ENCODE measurements at places on chromosomes 12 and 14.
A peak's percentile ranks its signal among the peaks of the same experiment; 100 is the strongest.

- H3K36me3 ChIP-seq = no peaks in the 10 kb centered on the region
- no peak overlapping the region for H3K27ac ChIP-seq
- no peaks in the 10 kb centered on the region for H3K4me1 ChIP-seq
- no peaks in the 10 kb centered on the region for H3K27me3 ChIP-seq
- no peak for DNase-seq
- H3K4me3 ChIP-seq = no peak overlapping the region
Observed at GRCh38 chr14:98754343-98755020, 517.5 kb downstream of the BCL11B start.

DNA sequence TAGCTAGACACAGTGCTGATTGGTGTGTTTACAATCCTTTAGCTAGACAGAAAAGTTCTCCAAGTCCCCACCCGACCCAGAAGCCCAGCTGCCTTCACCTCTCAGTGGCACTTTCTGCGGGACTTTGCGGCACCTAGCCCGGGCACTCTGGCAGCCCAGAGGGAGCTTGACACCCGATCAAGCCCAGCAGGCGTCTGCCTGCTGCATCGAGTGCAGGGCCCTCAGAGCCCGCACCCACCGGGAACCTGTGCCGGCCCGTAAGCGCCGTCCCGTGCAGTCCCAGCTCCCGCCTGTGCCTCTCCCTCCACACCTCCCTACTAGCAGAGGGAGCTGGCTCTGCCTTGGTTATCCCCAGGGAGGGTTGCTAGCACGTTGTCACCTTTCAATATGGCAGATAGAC, 631.0 kb upstream of the STXBP6 start:
- no peak overlapping the region for H3K27ac ChIP-seq
- no peaks in the 10 kb centered on the region for H3K27me3 ChIP-seq
- no peaks in the 10 kb centered on the region for H3K36me3 ChIP-seq
- DNase-seq = no peak

DNA sequence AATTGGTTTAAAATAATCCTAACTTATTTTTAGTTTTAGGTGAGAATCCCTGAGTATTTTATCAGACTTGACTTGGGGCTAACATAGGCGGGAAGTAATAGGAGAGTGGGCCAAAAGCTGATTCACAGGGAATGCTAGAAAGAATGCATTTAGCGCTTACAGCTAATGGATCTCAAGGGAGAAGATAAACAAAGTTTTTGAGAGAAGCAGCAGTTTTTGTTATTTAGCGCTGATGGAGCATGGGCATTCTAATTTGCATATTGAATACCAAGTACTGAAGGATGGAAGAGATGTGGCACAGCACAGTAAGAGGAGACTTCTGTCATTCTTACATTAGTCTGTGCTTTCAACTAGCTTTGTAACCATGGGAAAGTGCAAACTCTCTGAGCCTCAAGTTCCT, 436.0 kb upstream of the FBXO33 start:
- H3K36me3 ChIP-seq = no peaks in the 10 kb centered on the region
- H3K4me1 ChIP-seq = no peaks in the 10 kb centered on the region
- H3K27ac ChIP-seq = no peak overlapping the region
- H3K27me3 ChIP-seq = no peaks in the 10 kb centered on the region
- no peak overlapping the region for H3K4me3 ChIP-seq

- H3K27ac ChIP-seq = peak overlapping the region; percentile 89
- no peaks in the 10 kb centered on the region for H3K36me3 ChIP-seq
- peaks cover 50% of the 10 kb centered on the region for H3K4me1 ChIP-seq
- peak overlapping the region; percentile 65 for H3K4me3 ChIP-seq
Observed at GRCh38 chr14:77040741-77041653, 12.5 kb upstream of the IRF2BPL start.

DNA sequence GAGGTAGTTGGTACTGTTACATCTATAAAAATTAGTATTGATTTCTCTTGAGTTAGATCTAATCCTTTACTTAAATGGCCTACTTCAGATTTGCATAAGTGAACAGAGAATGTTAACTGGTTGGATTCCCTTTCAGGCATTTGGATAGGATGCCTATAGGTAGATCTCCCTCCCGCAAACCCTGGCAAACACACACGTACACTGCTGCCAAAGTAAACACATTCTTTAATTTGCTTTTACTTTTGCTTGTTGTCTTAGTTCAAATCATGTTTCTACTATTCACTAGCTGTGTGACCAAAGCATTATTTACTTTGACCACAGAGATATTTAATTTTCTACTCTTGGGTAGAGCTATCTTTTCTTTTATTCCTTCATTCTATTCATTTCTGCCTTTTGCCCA, 936.1 kb upstream of the FBXO33 start:
- no peaks in the 10 kb centered on the region for H3K4me1 ChIP-seq
- DNase-seq = no peak

DNA sequence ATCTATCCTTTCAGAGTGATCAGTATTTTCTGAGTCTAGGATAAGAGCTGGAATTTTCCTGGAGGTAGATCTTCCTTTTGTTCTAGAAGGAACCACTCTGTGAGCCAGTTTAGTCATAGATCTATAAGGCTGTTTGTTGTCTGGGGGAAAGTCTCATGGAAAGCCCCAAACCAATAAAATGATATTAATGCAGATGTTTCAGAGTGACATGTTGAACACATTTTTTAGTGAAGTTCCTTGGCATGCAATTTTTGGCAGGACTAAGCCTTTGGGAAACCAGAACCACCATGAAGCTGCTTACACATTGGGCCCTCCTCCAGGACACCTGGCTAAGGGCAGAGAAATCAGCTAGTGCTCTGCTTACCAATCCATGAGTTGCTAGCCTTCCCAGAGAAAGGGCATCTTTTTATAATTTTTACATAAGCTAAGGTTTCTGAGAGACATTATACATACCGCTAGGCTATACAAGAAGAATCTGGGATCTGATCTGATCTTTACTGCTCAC, 101.5 kb upstream of the PCED1B start:
- H3K4me3 ChIP-seq = no peak overlapping the region
- no peaks in the 10 kb centered on the region for H3K36me3 ChIP-seq
- H3K4me1 ChIP-seq = no peaks in the 10 kb centered on the region
- no peak for DNase-seq

GRCh38 chr12:22766911-22767420, 142.0 kb downstream of the ETNK1 start:
- H3K4me1 ChIP-seq = no peaks in the 10 kb centered on the region
- no peak overlapping the region for H3K27ac ChIP-seq
- H3K27me3 ChIP-seq = no peaks in the 10 kb centered on the region
- no peak overlapping the region for H3K4me3 ChIP-seq

GRCh38 chr12:67043771-67044170, 225.4 kb upstream of the CAND1 start:
- no peaks in the 10 kb centered on the region for H3K36me3 ChIP-seq
- no peaks in the 10 kb centered on the region for H3K27me3 ChIP-seq
- no peak overlapping the region for H3K27ac ChIP-seq
- DNase-seq = no peak
- H3K4me3 ChIP-seq = no peak overlapping the region
- peaks cover 3% of the 10 kb centered on the region for H3K4me1 ChIP-seq

DNA sequence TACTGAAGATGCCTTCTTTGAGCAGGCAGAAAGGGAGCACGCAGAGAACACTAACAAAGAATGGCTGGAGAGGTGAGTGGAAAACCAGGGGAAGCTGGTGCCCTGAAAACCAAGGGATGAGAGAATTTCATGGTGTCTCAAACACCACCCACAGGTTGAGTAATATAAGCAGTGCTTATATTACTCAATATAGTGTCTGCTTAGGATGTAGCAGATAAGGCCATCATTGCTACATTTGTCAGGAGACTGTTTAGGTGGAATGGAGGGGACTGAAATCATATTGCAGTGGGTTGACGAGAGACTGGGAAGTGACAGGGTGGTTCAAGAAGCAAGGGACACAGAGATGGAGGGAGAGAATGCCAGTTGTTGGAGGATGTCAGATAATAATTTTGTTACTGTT, 20.6 kb downstream of the PKP2 start:
- H3K36me3 ChIP-seq = peaks cover 7% of the 10 kb centered on the region
- DNase-seq = peak; percentile 15
- peaks cover 3% of the 10 kb centered on the region for H3K4me1 ChIP-seq
- no peak overlapping the region for H3K27ac ChIP-seq
- no peaks in the 10 kb centered on the region for H3K27me3 ChIP-seq
- H3K4me3 ChIP-seq = no peak overlapping the region

DNA sequence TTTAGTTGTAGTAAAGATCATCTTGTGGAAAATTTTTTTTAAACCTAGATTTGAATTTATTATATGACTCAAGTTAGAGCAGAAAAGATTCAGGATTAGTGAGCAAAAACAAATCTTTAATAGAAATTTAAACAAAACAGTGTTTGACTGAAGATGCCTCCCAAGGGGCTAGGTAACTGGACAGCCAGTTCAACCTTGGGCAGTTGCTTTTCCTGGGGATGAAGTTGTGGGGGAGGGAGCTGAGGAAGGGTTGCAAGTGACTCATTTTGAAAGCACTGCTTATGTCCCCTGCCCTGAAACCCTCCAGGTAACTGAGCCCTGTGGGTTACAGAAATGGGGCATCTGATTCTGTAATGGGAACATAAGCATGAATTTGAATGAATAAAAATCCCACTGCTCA, 13.1 kb downstream of the CFAP54 start:
- H3K27ac ChIP-seq = no peak overlapping the region
- no peaks in the 10 kb centered on the region for H3K27me3 ChIP-seq
- DNase-seq = no peak
- no peaks in the 10 kb centered on the region for H3K36me3 ChIP-seq

DNA sequence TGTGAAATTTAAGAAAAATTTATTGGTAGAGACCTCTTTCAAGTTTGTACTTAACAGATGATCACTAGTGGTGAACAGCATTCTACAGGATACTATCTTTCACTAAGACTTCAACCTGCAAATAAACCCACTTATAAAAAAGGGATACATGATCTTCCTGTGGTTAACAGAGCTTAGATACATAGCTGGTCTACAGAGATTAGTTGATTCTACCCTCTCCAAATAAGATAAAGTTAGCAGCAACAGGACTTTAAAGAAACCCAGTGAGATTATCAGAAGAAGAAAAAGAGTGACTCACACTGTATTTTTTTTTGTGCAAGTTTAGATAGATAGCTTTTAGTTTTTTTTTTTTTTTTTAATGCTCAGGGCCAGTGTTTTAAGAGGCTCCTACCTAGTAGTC, 34.5 kb downstream of the USP44 start:
- no peaks in the 10 kb centered on the region for H3K4me1 ChIP-seq
- no peak overlapping the region for H3K4me3 ChIP-seq
- no peak overlapping the region for H3K27ac ChIP-seq

DNA sequence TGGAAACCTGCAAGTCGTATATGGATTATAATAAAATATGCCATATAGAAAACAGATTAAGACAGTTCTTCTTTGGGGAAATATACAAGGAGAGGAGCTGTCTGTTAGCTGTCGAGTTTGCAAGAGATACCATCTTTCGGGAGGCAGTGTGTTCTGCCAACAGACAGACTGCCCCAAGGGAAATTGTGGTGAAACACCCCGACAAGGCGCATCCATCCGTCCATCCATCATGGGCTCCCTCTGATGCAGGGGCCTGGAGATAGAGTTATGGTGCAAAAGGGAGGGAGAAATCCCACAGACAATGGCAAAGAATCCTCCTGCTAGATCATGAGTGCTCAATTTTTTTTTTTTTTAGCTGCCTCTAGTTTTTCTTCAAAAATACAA, 156.3 kb downstream of the DPF3 start:
- no peak for DNase-seq
- no peak overlapping the region for H3K27ac ChIP-seq
- H3K4me3 ChIP-seq = peak overlapping the region; percentile 61
- peaks cover 10% of the 10 kb centered on the region for H3K27me3 ChIP-seq

- no peaks in the 10 kb centered on the region for H3K27me3 ChIP-seq
- H3K27ac ChIP-seq = no peak overlapping the region
Observed at GRCh38 chr12:124332900-124333299, 38.0 kb downstream of the RFLNA start.
